ENCODE measurements at places on chromosomes 1 and 21.

DNA sequence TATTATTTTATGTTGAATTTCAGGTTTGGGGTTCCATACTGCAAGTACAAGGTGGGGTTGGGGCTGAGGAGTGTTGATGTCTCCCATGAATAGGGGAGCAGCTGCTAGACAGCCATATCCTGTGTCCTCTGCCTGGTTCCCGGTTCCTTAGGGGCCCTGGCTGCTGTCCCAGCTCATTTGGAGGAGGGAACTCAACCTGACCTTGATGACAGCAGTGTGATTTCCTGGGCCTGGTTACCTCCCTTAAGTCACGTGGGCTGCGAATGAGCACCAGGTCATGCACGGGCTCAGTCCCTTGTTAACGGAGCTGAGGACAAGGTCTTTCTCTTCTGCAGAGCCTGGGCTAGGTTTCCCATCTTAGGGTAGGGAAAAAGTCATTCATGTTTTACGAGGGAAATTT is 85.1 kb downstream of the MTR start:
- no peak for DNase-seq

DNA sequence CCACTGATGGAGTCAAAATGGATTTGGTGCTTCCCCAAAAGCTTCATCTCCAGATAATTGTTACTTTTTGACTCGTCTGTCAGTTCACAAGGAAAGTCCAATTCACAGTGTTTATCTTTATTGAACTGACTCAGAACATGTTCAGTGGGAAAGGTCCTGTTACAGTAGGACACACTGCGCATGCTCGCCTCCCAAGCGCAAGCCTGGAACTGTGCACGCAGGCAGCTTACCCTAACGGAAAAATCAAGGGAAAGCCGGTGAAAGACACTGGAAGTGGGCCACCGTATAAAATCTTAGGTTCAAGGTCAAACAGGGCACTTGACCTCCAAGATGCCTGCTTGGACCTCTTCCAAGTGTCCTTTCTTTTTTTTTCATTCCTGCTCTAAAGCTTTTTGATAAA is 174.6 kb downstream of the USP25 start:
- no peak for DNase-seq

- no peak for DNase-seq
Observed at GRCh38 chr1:86227026-86227425, 70.5 kb upstream of the COL24A1 start.

DNA sequence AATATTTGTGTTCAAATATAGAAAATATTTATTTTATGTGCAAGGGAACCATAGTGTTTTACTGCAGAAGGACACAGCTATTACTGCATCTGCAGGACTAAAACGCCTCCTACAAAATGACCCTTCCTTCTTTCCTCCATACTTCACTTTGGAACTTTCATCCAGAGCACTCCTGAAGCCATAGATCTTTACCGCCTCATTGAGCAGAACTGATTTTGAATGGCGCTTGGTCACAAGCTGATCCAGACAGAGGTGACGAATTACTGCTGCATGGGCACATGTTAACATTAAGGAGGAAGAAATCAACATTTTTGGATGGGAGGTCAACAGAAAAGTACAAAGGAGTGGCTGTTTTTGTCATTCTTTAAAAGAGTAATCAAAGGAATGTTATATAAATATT is 931.6 kb downstream of the NCAM2 start:
- no peak for DNase-seq

DNA sequence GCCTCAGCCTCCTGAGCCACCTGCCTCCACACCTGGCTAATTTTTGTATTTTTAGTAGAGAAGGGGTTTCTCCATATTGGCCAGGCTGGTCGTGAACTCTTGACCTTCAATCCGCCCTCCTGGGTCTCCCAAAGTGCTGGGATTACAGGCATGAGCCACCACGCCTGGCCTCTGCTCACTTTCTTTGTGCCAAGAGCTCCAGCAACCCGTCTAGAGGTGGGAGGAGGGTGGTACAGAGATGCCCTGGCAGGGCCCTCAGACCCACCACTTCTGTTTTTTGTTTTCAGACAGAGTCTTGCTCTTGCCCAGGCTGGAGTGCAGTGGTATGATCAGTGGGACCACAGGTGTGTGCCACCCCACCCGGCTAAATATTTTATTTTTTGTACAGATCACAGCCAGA is 6.9 kb upstream of the SYNC start:
- DNase-seq: no peak

GRCh38 chr1:115783311-115783710 is 14.8 kb upstream of the CASQ2 start:
- DNase-seq: no peak

DNA sequence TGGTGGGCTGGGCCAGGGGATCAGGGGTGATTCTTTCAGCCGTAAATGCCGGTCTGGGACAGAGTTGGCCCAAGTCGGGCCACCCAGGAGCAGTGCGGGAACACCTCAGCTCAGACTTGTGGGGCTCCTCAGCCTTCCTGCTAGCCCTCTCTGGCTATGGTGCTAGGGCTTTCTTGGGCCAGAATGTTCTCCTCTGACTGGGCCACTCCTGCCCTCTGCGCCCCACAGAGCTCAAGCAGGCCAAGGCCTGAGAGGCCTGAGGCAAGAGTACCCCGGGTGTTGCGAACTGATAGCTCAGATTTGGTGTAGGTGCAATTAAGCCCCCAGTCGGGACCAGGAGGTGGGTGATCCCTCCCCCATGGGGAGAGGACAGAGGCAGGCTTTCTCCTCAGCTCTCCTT is 51.8 kb downstream of the LGR6 start:
- DNase-seq: no peak

DNA sequence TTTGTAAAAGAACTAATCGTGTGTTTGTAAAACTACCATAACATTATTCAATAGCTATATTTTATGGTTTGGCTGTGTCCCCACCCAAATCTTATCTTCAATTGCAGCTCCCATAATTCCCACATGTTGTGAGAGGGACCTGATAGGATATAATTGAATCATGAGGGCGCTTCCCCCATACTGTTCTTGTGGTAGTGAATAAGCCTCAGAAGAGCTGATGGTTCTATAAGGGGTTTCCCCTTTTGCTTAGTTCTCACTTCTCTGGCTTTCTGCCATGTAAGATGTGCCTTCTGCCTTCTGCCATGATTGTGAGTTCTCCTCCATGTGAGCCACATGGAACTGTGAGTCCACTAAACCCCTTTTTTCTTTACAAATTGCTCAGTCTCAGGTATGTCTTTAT is 1372.3 kb downstream of the AMY1C start:
- DNase-seq: no peak

DNA sequence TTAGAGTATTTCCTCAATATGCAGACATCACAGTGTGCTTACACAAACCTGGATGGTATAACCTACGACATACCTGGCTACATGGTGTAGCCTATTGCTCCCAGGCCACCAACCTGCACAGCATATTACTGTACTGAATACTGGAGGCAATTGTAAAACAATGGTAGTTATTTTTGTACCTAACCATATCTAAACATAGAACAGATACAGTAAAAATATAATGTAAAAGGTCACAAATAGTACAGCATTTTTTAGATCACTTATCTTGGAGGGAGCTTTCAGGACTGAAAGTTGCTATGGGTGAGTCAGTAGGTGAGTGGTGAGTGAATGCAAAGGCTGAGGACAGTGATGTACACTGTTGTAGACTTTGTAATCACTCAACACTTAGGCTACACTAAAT is 492.3 kb downstream of the MRPL39 start:
- DNase-seq: no peak

- no peak for DNase-seq
Observed at GRCh38 chr1:44405798-44406736, 1.0 kb downstream of the RNF220 start.

GRCh38 chr1:25477448-25478034 is 46.8 kb downstream of the MACO1 start:
- DNase-seq: no peak

- DNase-seq: no peak
Observed at GRCh38 chr1:107830526-107830925, 134.5 kb downstream of the VAV3 start.

- DNase-seq: no peak
Observed at GRCh38 chr1:221908573-221908972, 166.7 kb upstream of the DUSP10 start.

GRCh38 chr1:33348194-33348593 is 27.3 kb upstream of the A3GALT2 start:
- DNase-seq: no peak

- peak; percentile 77 for DNase-seq
Observed at GRCh38 chr1:234611225-234611846, 1.4 kb upstream of the IRF2BP2 start.
